Ovary (tissue), 10 donors: ENCODE measurements at places on chromosomes 16 and 17. TPM values are rescaled to one million over a fixed set of nuclear protein-coding genes. Genes with fewer than 3 reads are reported as not detected.

DNA sequence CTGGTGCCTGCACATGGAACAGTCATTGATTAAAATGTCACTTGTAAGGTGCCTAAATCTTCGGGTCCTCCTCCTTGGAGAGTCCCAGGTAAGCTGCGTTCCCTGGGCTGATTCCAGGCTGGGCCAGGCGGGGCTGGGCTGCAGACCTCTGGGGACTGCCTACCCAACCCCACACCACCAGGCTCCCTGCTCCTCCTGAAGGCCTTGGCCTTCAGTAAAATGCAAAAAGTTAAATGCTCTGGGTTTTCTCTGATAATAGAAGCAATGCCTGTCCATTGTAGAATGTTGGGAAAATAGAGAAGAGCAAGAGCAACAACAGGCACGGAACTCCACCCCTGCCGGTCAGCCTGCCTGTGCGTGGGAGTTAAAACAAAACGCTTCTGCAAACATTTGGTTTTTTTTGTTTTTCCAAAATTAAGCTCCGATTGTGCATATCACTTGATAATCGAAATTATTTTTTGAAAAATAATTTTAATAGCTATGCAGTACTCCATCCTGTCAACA lies 363.9 kb downstream of the SEC14L1 start:
- no peak overlapping the region for H3K27ac ChIP-seq
- H3K4me3 ChIP-seq, result no peak overlapping the region
- H3K36me3 ChIP-seq, result no peaks in the 10 kb centered on the region
- peaks cover 3% of the 10 kb centered on the region for H3K4me1 ChIP-seq
- no peak for DNase-seq

The SLC13A2 gene
- not detected for total RNA-seq

- peak; percentile 43 for DNase-seq
- H3K27me3 ChIP-seq, result no peaks in the 10 kb centered on the region
- H3K36me3 ChIP-seq, result no peaks in the 10 kb centered on the region
- no peaks in the 10 kb centered on the region for H3K4me1 ChIP-seq
- H3K4me3 ChIP-seq, result no peak overlapping the region
These were observed 296.8 kb downstream of the GRIN2A start for GRCh38 chr16:9885467-9885866.

DNA sequence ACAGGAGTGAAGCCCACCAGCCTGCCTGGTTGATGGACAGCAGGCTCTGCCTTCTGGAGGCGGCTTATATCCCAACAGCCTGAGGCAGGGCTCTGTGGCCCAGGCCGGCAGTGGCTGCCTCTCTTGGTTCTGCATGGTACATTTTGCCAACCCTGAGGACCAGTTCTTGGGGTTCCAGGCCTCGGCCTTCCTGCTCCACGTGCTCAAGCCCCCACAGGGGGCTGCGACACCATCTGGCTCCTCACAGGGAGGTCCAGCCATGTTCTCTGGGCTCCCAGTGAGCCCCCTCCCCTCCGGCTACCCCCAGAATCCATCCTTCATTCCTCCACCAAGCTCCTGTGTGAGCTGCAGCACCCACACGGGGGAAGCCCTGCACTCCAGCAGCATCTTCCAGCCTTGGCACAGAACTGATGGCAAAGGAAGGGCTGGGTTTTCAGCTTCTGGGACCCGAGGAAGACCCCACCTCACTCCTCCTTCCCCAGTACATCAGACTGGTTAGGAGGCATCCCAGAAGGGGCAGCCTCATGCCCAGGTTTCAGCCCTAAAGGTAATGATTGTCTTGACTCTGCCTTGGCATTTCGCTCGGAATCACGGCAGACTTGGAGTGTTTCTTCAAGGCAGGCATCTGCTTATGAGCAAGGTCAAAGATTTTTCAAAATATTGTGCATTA lies 231.2 kb downstream of the CPPED1 start:
- no peak overlapping the region for H3K4me3 ChIP-seq
- no peak for DNase-seq
- H3K27ac ChIP-seq, result no peak overlapping the region
- H3K27me3 ChIP-seq, result no peaks in the 10 kb centered on the region

The KCNAB3 gene
- total RNA-seq, result 0.83 TPM

The SMTNL2 gene
- 17.8 TPM for total RNA-seq

The PIEZO1 gene
- 62.0 TPM for total RNA-seq

GRCh38 chr16:19754644-19755036 lies 36.6 kb downstream of the IQCK start:
- no peak for DNase-seq
- no peaks in the 10 kb centered on the region for H3K36me3 ChIP-seq
- H3K4me3 ChIP-seq, result no peak overlapping the region
- H3K27ac ChIP-seq, result no peak overlapping the region
- peaks cover 6% of the 10 kb centered on the region for H3K4me1 ChIP-seq

DNA sequence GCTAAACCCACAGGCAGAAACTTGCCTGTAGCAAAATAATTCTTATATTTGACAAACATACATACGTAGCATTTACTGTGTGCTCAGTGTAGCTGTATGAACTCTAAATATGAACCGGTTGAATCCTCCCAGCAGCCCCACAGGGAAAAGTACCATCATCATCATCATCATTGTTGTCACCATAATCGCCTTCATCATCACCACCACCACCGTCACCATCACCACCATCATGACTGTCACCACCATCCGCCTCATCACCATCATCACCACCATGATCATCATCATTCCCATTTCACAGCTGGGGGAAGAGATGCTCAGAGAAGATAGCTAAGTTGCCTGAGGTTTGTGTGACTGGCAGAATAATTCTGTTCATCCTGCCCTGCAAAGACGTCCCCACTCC lies 81.7 kb downstream of the IRF8 start:
- H3K27ac ChIP-seq, result no peak overlapping the region
- no peak overlapping the region for H3K4me3 ChIP-seq
- H3K36me3 ChIP-seq, result no peaks in the 10 kb centered on the region
- H3K4me1 ChIP-seq, result no peaks in the 10 kb centered on the region
- no peaks in the 10 kb centered on the region for H3K27me3 ChIP-seq

The CCL7 gene
- total RNA-seq, result not detected

The EVI2B gene
- total RNA-seq, result 1.7 TPM

DNA sequence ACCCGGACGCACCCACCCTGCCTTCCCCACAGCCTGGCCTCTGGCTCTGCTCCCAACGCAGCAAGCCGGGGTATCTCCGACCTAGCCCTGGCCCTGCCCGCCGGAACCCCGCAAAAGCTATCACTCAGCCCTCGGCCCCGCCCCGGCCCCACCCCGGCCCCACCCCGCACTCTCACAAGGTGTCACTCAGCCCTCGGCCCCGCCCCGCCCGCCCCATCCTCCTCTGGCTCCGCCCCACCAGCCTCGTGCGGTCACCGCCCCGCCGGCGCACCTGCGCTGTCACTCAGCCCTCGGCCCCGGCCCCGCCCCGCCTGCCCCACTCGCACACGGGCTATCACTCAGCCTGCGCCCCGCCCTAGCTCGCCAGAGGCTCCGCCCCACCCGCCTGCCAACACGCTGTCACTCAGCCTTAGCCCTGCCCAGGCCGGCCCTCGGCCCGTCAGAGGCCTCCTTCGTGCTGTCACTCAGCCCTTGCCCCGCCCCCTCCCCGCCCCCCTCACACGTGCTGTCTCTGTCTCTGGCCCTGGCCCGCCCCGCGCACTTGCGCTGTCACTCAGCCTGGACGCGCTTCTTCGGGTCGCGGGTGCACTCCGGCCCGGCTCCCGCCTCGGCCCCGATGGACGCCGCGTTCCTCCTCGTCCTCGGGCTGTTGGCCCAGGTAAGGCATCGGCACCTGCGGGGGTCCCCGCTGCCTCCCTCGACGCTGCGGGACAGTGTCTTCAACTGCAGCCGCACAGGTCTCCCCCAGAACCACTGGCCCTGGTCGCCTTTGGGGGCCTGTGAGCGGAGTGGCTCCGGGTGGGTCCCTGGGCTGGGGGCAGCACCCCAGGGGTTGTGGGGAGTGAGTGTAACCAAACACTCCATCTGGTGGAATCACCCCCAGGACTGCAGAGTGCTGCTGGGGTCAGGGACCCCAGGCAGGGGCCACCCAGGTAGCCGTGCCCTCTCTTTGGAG lies at the start of gene CDH15:
CDH15 (plus strand) TSS at position 533 of the 955 bp plus-strand sequence; CDS start at position 617, 84 bp downstream.
- H3K27me3 ChIP-seq, result peaks cover 9% of the 10 kb centered on the region
- peak; percentile 73 for DNase-seq
- H3K4me3 ChIP-seq, result peak within 1 kb of the TSS; percentile 5
- no peak within 1 kb of the TSS for H3K27ac ChIP-seq
- peaks cover 3% of the 10 kb centered on the region for H3K4me1 ChIP-seq

GRCh38 chr17:6495450-6496115 lies 51.3 kb downstream of the PIMREG start:
- no peaks in the 10 kb centered on the region for H3K36me3 ChIP-seq
- DNase-seq, result peak; percentile 34
- H3K4me3 ChIP-seq, result no peak overlapping the region
- no peak overlapping the region for H3K27ac ChIP-seq
